ENCODE measurements at places on chromosomes 4 and X.

- DNase-seq = no peak
Measured at GRCh38 chr4:37644962-37645361, 41.2 kb downstream of the RELL1 start.

GRCh38 chr4:169286562-169287301 is 16.0 kb upstream of the SH3RF1 start:
- no peak for DNase-seq

- no peak for DNase-seq
Measured at GRCh38 chr4:169152899-169153298, 117.9 kb downstream of the SH3RF1 start.

- DNase-seq = no peak
Measured at GRCh38 chr4:25756503-25756902, 100.9 kb downstream of the SLC34A2 start.

- no peak for DNase-seq
Measured at GRCh38 chr4:112485930-112486329, 30.1 kb downstream of the NEUROG2 start.

DNA sequence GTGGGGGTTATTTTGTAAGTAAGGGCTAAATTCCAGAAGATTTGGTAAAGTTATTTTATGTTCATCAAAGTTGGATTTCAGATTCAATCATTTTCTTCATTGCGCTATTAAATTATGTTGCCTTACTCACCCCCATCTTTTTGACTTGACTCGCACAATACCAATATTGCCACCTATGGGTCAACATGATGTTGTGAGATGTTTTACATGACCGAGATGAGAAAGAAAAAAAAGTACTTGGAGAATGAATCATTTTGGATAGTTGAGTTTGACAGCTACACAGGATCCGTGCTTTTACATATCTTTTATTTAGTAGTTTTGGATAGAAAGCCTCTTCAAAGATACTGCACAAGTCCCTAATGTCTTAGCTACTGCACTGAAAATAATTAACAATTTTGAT is 224.2 kb upstream of the EMCN start:
- DNase-seq = no peak

DNA sequence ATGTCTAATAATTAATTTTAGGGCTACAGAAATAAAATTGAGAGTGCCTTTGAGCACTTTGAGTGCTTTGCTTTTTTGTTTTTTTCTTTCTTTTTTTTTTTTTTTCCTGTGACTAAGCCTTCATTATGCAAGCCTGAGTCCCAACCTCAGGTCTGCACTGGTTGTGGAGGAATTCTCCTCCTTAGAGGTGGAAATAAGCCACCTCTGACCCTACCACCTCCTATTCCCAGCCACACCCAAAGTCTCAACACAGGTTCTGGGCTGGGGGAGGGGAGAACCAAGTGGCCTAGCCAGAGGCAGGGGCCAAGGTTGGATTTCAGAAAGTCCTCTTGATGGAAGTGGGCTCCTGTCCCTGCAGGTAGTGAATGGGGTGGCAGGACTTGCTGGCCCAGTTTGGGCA is 180.2 kb downstream of the ARAP2 start:
- DNase-seq = no peak
